Activated CD4-positive, alpha-beta T cell treated with anti-CD3 and anti-CD28 coated beads for 1 hour (primary cell): ENCODE measurements at places on chromosomes 7 and 10.

DNA sequence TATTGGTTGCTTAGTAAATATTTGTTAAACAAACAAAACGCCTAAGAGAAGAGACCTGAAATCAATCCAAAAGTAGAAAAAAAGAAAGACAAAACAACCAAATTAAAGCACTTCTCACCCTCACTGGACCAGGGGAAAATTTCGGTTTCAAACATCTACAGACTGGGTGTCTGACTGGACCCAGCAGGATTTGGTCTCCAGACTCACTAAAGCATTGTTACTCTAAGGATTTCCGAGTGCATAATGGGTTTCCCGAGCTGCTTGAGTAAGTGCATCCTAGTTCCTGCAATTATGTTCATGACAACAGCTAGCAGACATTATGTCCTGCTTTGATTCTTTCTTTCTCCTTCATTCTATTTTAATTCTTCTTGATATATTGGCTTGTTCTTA lies 51.8 kb upstream of the FAM3C start:
- no peak for DNase-seq

- DNase-seq = no peak
These were observed 89.3 kb downstream of the NPY start for GRCh38 chr7:24372961-24373955.

DNA sequence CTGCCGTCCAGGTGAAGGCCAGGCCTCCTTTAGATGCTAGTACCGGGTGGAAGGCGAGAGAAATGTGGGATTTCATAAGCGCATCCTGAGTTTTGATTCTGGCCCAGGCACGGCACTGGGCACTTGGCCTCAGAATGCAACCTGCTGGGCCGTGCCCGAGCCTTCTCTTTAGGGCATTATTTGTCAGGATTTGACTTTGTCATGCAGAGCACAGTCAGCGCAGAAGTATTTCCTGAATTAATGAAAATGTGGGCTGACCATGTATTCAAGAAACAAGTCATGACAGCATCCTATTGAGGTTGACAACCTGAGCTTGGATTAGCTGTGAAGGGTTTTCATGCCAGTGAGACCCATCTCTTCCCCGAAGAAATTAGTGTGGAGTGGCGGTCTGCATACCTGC lies 34.4 kb downstream of the RCC1L start:
- DNase-seq = no peak

DNA sequence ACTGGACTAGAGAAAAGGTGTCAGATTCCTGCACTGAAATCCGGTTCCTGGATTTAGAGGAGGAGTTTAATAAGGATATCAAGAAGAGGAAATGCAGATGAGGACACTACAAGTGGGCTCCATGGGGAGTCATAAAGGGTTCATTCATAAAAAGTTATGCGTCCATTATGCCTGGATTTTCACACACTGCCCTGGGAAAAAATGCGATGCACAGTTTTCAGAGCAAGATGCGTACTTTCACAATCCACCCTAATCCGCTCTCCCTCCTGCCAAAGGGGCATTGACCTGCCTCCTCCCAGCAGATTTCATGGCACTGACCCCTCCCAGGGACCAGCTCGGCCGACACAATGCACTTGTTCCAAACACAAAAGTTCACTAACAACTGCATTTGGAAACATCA lies 42.2 kb upstream of the OPALIN start:
- no peak for DNase-seq

DNA sequence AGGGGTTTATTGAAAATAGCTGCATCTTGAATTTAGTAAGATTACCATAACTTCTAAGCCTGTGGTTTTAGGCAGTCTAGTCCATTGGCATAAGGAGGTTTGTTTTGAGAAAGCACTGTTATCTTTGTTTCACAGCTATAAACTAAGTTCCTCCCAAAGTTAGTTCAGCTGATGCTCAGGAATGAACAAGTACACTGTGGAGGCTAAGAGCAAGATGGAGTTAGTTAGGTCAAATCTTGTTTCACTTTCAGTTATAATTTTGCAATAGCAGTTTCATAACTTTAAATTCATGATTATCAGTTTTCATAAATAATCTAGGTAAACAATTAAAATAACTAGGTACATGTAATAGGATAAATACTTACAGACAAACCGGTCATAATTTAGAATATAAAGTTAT lies 15.4 kb downstream of the SEC61G start:
- DNase-seq = no peak

DNA sequence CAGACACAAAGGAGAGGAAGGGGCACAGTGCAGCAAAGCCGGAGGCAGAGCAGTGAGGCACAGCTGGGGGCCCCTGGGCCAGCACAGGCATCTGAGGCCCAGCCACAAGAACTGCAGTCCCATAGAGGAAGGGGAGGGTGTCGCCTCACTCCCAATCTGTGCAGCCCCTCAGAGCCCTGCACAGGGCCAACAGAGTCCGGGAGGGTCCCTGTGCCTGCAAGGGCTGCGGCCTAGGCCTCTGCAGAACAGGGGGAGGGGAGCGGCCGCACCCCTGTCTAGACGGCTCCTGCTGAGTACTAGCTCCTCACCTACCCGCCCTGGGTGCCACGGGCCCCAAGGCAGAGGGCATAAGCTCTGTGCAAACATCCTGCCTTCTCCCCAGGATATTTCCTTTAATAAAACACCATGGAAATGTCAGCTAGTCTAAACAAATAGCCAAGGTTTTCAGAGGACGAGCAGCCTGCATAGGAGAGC lies 32.4 kb upstream of the RET start:
- DNase-seq = no peak

- DNase-seq = no peak
These were observed 58.3 kb upstream of the NANOS1 start for GRCh38 chr10:118971187-118971586.

DNA sequence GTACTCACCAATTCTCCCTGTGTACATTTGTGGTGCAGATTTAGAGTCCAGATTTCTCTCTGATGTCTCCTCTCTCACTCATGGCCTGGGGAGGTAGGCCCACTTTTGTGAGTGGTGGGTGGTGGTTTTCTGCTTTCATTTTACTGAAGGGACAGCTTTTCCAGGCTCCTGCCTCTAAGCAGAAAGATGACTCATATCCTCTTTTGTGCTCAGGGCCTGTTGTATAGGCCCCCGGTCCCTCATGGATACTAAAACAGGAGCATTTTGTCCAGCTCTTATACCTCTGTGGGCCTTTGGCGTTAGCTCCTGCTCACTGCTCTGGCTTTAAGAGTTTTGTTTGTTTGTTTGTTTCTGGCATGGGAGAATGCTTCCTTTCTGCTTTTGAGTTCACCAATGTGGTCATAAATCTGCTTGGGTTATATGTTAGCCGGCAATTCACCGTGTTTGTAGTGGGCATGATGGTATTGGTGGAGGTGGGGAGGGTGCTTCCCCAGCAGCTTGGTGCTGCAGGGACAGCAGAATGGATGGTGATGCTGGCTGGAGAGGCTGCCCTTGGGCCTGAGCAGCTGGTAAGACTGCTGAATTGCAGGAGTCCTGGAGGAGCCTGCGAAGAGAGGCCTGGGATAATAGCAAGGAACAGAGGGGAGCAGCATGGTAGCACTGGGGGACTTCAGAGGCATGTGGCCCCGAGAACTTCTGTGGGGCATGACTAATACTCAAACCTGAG lies 468.7 kb downstream of the RPS24 start:
- no peak for DNase-seq

GRCh38 chr10:78748235-78748533 lies 320.6 kb upstream of the ZMIZ1 start:
- DNase-seq = no peak

DNA sequence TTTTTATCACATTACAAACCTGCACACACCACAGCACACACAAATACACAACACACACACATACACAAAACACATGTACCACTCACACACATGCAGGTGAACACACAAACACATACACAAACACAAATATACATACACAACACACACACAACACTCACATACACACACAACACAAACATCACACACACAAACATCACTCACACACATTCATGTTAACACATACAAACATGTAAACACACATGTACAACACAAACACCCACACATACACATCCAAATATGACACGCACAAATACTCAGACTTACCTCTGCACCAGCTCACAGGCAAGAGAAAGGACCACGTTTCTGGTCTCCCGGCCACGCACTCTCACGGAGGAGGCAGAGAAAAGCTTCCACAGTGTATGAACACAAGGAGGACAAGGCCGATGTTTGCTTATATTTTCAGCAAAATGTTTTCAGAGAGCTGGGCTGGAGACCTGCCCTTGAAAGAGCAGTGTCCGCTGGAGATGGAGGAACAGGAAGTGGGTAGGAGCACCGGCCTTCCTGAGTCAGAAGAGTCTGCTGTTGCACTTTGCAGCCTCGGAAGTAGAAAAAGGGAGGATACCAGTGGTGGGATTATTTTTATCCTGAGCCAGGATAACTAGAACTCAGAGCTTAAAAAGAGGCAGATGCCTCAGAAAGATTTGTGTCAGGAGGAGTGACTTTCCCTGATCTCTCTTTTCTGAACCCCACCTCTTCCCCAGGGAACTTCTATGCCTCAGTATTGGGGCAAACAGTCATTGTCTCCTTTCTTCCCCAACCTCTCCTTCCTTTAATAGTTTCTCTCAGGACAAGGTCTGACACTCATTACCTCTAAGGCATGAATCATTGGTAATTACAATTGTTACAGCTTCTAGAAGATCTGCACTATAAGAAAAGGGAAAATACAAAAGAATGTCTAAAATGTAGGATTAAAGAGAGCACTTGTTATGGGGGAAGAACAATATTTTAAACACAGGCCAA lies at the start of gene GIMAP6:
GIMAP6 (minus strand) TSS at position 520 of the 999 bp plus-strand sequence. CDS start 2,243 bp downstream, outside the sequence.
- peak; percentile 32 for DNase-seq

DNA sequence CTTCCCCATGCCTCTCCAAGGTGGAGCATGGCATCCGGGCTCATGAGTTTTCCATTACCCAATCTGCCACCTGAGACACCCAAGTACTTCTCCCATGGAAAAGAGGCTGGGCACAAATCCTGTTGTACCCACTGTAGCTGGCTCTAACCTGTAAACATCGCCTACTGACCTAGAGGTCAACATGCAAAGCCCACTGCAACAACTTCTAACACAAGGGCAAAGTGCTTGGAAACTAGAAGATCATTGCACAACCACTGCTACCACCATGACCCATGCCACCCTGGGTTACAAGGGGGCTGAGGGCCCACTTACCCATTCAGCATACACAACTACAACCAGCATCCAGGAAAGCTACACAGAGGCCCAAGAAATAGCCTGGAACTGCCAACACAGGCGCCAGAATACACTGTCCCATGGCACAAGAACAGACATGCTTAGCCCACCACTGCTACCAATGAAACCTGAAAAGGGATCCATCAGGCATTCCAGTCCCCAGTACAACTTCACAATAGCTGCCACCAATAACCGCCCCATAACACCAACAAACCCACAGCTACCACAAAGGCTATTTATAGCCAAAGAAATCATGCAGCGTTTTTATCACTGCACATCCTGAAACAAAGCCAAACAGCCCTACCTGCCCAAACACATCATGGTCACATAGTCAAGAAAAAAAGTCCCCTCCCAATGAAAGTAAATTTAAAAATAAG lies 63.4 kb downstream of the RNF32 start:
- no peak for DNase-seq

DNA sequence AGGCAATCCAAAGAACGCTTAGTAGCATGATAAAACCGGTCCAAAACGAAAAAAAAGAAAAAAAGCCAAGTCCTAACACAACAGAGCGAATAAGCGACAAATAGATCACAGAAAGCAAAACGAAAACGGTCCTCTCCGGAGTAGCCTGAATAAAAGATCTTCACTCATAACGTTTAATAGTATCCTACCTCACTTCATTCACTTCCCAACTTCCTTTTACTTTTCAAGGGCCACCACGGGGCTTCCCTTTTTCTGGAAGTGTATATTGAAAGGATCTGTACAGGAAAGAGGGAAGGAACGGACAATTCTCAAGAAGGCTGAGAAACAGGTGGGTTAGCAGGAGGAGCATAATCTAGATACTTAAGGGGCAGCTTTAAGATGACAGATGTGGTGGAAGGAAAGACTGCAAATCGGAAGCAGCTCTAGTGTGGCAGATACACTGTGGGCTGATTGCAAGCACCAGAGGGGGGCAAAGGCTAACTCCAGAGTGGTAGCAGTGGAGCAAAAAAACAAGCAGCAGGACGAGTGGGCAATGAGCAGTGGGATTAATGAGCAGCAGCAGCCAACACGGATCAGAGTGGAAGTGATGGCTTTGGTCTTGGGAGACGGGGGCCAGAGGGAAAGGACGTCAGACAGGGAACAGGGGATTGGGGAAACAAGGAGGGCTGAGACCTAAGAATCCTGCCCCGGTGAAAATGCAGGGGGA lies 866 bp downstream of the CNOT4 start:
- DNase-seq = no peak

DNA sequence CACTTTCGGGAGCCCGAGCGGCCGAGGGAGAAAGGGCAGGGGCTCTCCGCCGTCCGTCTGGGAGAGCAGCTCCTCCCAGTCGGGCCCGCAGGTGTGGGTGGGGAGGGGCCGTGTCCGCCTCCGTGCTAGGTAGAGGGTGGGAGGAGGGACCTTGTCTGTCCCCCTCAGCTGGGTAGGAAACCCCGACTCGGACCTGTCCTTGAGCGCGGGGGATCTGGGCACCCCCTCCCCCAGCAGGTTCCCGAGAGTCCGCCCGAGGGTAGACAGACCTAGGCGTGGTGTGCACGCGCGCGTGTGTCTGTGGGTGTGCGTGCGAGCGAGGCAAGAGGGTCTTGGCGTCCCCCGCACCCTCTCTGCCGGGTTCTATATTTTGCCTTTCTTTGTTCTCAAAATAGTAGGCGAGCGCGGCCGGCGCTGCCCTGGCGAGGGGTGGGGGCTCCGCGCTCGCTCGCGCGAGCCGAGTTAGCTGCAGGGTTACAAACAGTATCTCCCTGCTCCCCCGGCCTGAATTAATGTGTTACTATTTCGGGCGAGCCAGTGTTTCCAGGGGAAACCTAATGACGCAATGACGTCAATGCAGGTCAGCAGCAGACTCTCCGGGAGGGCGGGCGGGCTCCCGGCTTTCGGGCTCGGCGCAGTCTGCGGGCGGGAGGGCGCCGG lies 73.9 kb upstream of the LEP start:
- DNase-seq = no peak

DNA sequence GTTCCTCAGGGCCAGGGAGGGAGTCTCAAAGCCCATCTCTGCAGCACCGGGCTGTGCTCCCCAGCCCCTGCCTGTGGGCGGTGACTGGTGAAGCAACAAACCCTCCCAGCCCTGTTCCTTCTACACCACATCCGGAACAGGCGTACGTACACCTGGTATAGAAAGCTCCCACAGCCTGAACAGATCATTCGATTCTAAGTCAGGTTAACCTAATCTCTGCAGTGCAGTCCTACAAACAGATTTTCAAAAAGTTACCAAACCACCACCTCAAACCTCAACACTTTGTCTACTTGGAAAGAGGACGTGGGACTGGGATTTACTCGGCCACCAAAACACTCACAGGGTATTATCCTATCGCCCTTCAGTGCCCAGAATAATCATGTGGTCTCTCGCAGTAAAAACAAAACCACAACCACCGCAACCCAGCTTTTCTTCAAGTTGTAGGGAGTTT lies 238.4 kb downstream of the DIP2C start:
- DNase-seq = peak; percentile 47
